Hematopoietic multipotent progenitor cell (in vitro differentiated cells): ENCODE measurements at places on chromosomes 6 and 20.

- DNase-seq: no peak
Measured at GRCh38 chr6:38420207-38420606, 219.5 kb downstream of the BTBD9 start.

DNA sequence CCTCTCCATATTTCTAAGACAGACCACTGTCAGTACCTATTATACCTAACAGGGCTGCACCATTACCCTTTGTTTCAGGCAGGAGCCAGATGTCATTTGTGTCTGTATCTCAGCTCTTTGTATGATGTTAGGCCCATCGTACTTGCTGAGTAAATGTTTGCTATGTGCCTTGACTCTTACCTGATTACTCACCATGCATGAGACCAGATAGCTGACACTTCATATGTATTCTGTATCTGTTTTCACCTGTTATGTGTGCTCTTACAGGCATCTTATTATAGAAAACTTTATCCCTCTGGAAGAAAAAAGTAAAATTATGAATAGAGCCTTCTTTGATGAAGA lies 31.7 kb upstream of the ASXL1 start:
- DNase-seq: no peak

- DNase-seq: no peak
Measured at GRCh38 chr6:114055349-114055748, 84.4 kb upstream of the HDAC2 start.

DNA sequence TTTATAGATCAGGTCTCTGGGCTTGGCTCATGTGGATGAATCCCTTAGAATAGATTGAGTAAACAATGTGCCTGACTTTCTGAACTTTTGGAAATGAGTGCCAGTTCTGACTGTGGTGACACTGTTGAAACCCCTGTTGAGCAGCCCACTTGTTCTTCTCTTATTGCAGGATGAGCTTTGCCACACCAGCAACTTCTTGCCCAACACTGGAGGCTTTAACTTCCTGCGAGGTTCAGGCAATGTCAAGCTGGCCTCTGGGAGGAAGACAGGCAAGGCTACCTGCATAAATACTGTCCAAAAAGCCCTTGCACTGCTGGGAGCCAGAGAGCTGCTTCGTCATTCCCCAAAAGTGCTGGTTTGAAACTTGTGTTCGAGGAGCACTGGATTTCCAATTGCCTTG lies 32.8 kb upstream of the SMIM8 start:
- DNase-seq: no peak
